ENCODE measurements at places on chromosomes 3 and 15.

DNA sequence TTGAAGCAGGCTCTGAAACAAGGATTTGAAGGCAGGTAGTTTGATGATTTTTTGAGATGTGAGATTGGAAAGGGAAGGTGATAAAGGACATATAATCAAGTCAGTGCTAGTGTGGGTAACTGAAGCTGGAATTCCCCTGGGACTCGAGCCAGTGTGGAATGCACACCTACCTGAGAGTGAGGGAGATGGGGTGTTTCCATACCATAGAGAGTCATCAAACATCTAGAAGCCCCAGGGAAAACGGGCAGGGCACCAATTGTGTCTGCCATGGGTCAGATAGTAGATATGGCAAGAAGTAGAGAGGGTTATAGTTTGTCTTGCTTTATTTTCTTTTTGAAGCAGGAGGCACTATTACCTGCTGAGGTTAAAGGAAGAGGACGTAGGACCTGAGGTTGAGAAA, 120.0 kb downstream of the SSR3 start:
- no peak for DNase-seq

- no peak for DNase-seq
Observed at GRCh38 chr3:166285001-166285400, 447.8 kb upstream of the BCHE start.

DNA sequence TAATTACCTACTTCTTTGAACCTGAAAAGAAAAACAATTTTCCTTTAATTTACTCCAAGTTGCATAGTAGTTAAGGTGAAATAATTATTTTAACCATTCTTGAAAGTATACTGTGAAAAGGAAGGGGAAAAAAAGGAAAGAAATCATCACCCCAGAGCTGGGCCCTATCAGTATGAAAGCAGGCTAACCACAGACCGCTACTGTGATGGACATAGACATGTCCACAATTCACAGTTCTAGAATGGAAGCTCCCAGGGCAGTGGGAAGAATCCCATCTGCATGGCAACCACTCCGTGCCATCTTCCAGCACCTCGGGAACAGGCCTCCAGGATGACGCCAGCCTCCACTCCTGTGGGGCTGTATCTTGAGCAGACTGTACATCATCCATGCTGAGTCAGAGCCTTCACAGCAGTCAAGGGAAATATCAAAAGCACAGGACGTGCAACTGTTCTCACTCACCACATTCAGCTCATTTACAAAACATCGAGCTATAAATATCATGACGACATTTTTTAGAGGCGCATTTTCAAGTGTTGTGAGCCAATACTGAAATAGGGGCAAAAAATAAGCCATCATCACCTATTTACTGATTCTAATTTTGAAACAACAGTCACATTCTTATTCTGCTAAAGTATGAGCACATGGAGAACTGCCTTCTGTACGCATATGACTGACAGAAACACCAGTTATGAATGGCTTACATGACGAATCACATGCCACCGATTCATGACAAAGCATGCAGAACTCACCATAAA, 119.7 kb downstream of the SNRK start:
- no peak for DNase-seq

DNA sequence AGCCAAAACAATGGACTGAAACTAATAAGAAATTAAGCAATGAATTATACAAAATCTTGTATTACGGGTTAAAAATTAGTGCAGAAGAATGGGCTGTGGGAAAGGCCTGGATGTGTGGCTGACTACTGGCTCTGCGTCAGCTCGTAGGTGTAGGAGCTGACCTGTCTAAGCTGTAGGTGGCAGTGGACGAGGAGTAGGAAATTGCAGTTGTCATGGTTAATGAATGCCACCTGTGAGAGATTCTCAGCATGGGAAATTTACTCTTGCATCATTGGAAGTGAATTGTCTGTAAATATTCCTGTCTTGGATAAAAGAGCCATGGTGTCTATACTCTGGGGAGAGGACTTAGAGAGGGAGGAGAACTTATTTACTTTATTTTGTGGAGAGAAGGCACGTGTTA, 23.4 kb downstream of the CHRNA7 start:
- DNase-seq, result no peak

DNA sequence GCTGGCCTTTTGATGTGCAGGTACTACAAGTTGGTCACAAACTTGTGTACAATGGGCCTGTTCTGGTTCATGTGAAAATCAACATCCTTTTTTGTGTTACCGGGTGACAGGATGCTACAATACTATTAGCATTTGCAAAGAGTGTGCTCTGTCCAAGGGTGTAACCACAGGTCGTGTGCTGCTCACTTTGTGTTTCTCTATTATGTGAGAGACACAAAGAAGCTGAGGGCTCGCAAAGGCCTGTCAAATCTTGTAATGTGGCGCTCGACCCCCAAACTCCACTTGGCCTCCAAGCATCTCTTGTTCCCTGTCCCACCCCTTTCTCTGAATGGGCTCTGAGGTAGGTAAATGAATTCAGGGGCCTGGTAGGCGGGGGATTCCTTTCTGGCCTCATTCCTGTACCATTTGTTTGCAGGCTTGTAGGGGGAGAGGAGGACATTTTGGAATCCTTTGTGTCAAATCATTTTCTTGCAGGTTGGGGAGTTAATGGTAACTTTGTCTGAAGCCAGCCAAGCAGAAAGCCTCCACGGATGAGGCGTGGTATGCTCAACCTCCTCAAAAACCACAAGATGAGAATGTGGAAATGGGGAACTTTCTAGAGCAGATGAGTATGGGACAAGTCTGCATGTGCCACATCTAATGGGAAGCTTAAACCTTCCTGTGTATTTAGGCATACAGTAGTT, 109.1 kb downstream of the OPA1 start:
- DNase-seq, result no peak

- no peak for DNase-seq
Observed at GRCh38 chr3:65549626-65549959, 489.1 kb downstream of the MAGI1 start.

GRCh38 chr3:120678331-120678947, 3.6 kb downstream of the HGD start:
- no peak for DNase-seq

DNA sequence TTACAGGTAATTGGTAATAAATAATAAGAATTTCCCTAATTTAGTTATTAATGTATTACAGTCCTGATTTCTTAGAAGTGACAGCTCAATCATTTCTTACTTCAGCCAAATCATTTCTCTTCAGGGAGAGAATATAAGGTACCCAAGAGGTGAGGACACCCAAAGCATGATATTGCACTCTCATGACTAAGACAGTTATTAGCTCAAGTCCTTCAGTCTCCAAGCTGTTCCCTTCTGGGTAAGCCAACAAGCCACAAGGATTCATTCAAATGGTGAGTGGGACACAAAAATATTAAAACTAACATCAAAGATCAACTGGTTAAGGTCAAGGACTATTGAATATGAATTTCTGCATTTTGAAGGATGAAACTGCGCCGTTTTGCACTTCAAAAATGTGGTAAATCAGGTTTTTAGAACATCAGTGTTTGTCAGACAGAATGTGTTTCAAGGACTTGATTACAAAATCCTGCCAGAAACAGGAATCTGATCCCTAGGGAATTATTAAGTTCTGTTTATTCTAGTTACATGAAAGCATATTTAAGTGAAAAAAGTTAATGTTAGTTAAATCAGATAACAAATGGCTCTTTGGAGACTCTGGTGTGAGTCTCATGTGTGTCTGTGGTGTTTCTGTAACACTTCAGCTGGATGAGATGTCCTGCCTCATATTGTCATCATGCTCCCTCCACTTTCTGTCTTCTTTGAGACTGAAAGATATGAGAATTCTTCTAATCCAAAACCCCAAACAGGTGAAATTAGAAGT, 101.7 kb upstream of the COL8A1 start:
- no peak for DNase-seq

GRCh38 chr3:196431181-196432136, 768 bp downstream of the UBXN7 start:
- DNase-seq, result peak; percentile 33

- DNase-seq, result no peak
Observed at GRCh38 chr3:23863060-23863459, 53.7 kb downstream of the NKIRAS1 start.

DNA sequence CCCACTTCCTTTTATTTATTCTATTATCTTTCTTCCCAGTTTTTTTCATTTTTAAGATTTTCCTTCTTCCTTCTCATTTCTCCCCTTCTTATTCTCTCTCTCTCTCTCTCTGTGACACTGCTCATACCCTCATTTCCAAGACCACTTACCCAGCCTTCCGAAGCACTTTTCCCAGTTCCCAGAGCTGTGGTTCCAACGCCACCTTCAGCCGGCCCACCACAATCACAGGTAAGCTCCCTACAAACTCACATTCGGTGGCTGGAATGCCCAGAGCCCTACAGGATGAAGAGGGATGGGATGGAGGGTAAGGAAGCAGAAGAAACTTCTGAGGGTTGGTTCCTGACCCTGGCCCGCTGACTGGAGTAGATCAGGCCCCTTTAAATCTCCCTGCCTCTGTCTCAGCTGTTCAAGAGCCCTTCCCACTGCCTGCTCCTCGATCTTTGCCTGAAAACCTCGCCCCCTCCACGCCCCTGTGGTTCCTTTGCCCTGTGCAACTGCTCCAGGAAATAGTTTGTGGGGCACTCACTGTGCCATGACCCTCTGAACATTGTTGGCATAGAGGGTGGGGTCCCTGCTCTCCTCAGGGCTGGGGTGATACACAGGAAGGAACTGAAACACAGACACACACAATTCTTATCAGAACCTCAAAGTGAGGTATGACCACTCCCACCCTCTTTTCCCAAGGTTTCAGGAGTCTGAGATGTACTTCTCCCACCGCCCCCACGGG, 4.8 kb downstream of the LPCAT4 start:
- DNase-seq, result no peak

GRCh38 chr3:36679384-36680200, 84.8 kb downstream of the DCLK3 start:
- DNase-seq, result no peak

DNA sequence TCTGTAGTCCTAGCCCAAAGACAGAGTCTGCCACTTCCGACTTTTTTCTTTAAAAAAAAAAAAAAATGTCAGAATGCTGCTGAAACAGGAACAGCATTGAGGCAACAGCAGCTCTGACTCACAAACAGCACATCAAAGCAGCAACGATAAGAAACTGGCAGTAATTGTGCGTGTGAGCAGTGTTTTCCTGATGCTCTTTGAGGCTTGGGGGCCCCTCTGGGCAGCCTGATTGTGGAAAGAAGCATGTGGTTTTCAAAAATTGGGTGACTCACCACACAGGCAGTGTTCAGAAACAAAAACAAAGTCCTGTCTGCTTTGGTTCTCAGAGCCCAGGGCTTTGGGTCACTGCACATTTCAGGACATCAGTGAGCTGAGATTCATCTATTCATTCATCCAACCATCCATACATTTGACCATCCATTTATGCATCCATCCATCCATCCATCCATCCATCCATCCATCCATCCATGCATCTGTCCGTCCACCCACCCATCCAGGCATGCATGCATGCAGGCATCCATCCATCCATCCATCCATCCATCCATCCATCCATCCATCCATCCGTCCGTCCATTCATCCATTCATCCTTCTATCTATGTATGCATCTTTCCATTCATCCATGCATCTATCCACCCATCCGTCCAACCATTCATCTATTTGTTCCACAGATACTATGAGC, 308.4 kb downstream of the RPLP1 start:
- DNase-seq, result peak; percentile 30

DNA sequence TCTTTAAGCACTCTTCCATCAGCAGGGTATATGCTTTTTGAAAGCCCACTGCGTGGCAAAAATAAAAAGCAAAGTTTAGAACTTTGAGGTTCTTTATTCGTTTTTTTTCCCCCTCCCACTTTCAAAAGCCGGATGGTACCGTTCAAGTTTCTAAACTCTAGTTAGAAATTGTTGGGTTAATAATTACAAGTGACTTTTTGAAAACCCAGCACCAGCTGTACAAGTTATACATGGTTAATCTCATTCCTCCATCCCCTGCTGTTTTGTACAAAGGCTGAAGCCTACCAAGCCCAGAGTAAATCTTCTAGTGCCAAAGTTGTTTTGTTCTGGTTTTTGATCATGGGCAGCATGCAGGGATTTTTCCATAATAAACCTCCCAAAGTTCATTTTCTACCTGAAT, 48.6 kb downstream of the WDR72 start:
- DNase-seq, result no peak

GRCh38 chr3:50154476-50154839, 666 bp upstream of the SEMA3F start:
- DNase-seq, result no peak

DNA sequence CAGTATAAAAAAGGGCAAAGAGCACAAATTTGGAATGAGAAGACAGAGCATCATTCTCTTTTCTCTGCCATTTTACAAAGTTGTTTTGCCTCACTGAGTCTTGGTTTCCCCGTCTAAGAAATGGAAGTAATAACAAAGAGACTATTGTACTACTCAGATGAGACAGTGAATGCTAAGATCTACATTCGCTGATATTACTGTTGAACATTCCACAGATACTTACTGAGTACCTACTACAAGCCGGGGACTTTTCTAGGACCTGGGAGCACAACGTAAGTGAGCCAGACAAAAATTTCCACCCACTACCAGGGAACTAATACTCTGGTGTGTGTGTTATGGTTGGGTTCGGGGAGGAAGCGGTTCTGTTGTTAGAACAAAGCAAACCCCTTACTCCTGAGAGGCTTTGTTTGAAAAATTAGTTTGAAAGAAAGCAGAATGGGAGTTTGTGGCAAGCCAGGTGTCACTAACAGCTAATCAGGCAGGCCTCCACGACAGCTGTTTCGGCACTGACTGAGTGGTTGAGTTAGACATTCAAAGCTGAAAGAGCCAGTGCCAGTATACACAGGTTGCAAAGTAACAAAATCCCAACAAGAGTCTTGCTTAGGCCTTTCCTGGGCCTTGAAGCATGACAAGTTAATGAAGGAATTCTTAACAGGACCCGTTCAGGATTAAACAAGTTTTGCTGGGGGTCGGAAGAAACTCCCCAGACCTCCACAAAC, 458.3 kb downstream of the EDEM1 start:
- DNase-seq, result no peak

- no peak for DNase-seq
Observed at GRCh38 chr3:144487011-144487410, 515.4 kb downstream of the DIPK2A start.

DNA sequence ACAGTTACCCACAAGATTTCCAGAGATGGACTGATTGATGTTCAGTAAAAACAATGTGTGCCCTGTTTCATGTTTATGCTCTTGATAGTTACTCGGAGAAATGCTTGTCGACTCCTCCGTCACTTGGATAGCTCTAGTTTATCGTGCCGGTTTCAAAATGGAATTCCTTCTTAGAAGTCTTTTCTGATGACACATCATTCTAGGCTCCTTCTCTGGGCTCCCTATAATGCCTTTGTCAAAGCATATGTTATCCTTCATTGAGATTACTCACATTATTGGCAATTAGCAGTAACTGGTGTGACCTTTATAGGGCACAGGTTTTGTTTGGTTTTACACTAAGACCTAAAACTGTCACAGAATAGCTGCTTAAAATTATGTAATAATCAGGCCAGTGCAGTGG, 201.8 kb downstream of the CNTN6 start:
- DNase-seq, result no peak

DNA sequence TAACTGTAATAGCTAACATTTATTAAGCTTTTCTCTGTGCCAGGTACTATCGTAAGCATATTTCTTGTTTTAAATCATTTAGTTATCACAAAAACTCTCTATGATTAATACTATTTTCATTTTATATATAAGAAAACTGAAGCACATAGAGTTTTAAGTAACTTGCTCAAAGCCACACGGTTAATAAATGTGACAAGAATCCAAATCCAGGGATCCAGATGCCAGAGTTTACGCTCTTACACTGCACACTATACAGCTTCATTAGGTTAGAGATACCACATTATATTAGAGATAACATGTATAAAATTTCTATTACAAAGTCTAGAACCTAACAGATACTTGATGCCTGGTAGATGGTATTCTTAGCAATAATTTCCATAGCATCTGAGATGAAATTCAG, 265.2 kb downstream of the SHOX2 start:
- DNase-seq, result no peak

- DNase-seq, result no peak
Observed at GRCh38 chr3:66464512-66464894, 36.3 kb downstream of the LRIG1 start.

Measured in uterus (tissue), 4 donors.